ENCODE measurements at places on chromosomes 3 and 15.

GRCh38 chr3:102006812-102007485, 157.6 kb downstream of the NFKBIZ start:
- no peak for DNase-seq

DNA sequence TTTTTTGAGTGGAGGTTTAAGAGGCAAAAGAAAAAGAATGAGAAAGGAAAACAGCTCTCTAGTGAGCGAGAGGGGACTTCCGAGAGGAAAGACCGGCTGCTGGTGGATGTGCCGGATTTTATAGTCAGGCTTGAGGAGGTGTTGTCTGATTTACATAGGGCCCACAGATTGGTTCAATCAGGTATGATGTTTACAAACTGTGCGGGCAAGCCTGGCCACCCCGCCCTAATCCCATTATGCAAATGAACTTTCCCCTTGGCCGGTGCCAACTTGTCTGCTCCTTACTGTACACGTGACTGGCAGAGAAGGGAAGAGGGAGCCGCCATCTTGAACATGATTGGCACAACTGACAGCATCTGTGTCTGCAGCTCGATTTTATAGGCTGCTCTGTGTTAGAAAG, 44.7 kb downstream of the FAM43A start:
- no peak for DNase-seq

DNA sequence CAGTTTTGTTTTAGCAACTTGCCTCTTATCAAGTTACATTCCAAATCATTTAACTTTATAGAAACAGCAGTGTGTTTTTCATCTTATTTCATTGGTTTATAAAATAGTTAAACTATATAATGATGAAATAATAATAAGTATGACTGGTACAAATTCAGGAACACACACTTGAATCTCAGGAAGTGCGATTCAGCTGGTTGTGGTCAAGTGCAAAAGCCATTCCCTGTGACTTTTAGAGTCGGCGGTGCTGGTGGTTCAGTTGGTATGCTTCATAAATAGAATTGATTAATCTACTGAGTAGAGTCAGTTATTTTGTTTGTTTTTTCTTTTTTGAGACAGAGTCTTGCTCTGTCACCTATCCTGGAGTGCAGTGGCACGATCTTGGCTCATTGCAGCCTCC, 22.7 kb downstream of the SACM1L start:
- DNase-seq, result no peak

- DNase-seq, result no peak
Measured at GRCh38 chr3:4814305-4814903, 164.8 kb upstream of the BHLHE40 start.

GRCh38 chr3:160564258-160564911, 986 bp downstream of the KPNA4 start:
- DNase-seq, result no peak

DNA sequence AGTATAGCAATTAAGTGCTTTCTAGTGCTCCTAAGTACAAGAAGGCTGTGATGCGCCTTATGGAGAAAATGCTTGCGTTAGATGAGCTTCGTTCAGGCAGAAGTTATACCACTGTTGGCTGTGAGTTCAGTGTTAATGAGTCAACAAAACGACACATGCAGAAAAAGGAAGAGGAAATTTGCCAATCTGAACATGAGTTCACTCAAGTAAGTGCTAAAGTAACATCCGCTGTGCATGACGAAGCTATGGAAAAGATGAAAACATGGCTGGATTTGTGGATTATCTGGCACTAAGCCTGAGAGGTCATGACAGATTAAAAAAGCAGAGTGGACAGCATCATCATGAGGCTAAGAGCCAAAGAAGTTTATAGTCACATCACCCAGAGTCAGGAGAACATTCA, 36.9 kb downstream of the SH3BP5 start:
- DNase-seq, result no peak

DNA sequence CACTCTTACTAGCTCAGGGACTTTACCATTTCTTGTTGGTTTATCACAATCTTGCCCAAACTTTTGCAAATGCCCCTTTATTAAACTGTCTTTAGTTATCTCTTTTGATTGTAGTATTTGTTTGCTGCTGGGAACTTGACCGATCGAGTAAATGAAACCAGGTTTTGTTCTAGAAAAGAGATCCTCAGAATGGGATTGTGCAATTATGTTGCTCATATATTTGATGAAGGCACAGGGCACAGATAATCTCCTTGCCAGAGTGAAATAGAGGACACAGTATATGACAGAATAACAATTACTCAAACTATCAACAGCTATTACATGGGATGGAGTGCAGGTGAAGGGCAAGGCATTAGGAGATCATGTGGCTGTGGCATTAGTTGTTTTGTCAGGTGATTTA, 216.6 kb upstream of the RASGRP1 start:
- DNase-seq, result no peak

GRCh38 chr3:77271711-77272110, 231.8 kb downstream of the ROBO2 start:
- no peak for DNase-seq

GRCh38 chr15:27358751-27359434, 387.9 kb downstream of the GABRG3 start:
- no peak for DNase-seq

All from GM18507 (cell line).